Muscle of leg (tissue), 16 donors: ENCODE measurements at places on chromosomes 6 and 20. TPM values are rescaled to one million over a fixed set of nuclear protein-coding genes. Genes with fewer than 3 reads are reported as not detected.

DNA sequence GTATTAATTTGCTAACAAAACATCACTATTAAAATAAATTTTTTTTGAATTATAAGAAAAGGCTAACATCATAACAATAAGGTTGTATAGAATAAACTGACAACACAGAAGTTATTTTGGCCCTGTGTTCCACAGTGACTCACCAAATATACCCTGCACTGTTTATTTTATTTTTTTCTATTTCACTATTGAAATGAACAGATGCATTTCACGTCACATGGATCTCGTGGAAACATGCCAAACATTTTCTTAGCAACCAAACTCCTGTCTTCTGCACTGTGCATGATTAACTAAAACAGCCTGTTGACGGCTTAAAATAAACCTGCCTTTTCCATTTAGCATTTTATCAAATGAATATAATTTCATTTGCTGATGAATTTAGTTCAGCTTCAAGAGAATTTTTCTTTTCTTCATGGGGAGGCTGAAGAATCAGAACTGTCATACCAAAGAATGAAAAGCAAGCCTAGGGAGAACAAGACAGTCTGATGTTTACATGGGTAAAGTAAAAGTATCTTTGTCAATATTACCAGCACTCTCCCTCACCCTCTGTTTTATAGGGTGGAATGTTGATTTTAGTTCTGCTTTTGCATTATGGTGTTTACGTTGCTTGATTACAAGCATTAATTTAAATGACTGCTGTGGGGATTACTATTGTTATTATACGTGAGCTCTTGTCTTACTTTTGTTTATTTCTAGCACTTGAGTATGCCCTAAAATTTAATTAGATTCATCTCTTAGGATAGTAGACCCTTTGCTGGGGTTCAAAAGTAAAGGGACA is 115.3 kb downstream of the LCA5 start:
- DNase-seq = peak; percentile 97

DNA sequence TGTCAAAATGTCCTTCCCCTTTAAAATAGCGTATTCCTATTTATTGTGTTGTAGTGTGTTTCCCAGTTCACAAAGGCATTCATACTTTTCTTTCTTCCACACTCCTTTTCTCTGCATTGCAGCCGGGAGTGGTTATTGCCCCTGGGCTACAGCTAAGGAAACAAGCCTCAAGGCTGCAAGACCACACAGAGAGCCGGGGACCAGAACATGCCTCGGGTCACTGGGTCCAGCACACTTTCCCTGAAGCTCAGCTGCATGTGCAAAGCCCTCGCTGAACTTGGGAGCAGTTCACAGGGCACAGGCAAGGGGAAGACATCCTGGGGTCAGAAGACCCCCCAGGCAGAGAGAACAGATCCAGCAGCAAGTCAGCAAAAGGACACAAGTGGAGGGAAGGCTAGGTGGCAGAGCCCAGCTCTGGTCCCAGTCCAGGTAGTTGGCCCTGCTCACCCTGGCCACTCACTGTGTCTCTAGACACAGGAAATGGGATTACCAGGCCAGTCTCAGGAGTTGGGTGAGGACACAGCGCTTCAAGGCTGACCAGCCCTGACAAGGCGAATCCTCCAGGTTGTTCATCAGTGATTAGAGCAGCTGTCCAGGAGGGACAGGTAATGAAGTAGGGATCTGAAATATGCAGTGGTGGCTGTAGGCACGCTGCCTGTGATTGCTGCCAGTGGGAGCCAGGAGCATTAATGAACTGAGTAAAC is 118.2 kb downstream of the CD83 start:
- no peak for DNase-seq

GRCh38 chr20:17941087-17941825 is 27.3 kb downstream of the SNX5 start:
- DNase-seq = no peak

DNA sequence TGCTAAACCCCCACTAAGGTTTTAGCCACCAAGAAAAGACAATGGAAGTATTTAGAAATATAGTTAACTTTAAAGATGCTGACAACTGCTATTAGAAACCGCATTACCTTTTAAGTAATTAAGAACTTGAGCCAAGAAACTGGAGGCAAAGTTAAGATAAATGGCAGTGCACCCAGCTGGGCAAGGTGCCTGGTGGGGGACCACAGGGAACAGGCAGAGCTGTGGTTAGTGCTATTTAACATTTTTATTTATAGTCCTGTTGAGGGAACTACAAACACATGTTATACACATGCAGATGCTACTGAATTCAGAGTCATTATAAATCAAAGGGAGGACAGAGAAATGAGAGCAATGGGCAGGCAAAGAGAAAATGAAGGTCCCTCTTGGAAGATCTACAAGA is 447.9 kb downstream of the TFAP2B start:
- no peak for DNase-seq

DNA sequence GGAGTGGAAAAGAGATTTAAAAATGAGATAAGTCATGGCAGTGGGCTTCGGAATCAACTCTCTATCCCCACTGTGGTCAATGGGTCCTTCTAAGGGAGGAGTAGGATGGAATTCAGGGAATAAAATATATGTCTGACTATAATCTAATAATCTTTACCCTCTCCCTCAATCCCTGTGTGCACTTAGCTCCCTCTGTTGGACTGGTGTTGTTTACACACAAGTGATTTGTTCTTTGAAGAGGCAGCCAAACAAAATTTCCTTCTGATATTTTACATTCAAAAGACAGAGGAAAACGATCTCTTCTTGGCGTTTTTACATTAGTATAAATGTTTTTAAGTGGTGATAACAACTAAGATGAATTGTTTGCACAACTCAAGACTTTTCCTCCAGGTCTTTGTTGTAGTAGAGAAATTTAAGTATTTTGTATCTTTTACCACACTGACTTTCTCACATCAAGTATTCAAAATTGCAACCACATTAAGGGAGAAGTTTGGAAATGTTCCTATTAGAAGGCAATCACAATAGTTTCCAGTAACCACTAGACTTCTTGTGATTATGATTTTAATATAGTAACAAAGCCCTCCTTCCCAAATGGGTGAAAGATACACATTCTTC is 317.8 kb downstream of the CENPW start:
- DNase-seq = no peak

DNA sequence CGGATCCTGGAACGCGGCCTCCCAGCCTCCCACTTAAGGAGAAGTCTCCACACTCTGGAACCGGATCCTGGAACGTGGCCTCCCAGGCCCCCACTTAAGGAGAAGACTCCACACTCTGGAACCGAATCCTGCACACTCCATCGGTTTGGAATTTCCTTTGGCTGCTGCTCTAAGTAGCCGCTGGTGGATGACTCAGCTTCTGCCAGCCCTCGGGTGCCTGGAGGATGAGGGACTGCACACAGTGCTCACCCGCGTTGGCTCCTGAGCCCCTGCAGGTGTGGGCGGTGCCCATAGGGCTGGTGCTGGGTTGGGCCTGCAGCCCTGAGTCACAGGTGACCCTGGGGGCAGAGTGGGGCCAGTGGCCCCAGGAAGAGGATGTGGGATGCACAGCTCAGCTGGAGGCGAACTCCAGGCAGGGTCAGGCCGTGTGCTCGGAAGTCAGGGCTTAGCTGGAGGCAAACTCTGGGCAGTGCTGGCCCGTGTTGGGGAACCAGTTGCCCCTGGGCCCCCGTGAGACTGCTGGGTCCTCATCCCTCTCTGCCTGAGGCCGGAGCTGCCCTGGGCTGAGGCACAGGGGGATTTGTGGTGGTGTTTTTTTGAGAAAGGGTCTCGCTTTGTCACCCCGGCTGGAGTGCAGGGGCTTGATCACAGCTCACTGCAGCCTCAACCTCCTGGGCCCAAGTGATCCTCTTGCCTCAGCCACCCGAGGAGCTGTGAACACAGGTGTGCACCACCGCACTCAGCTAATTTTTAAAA is 13.9 kb upstream of the TNFRSF6B start:
- DNase-seq = no peak

- peak; percentile 72 for DNase-seq
These were observed 382.3 kb downstream of the CD83 start for GRCh38 chr6:14499841-14500240.

DNA sequence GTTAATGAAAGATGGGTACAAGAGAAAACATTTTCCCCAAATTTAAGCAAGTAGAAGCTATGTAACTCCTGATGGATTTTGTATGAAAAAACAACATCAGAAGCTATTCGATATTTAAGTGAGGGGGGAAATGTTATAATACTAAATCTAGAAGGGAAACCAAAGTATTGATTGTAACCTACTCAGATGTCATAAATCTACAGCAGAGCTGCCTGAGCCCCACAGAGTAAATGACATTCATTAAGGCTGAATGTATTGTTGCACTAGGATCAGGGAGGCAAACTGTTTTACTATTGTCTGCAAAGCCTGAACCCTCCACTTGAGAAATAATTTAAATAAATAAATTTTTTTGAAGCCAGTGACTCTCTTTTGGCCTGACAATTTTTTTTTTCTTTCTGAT is 19.3 kb downstream of the ANKRD6 start:
- no peak for DNase-seq

- DNase-seq = no peak
These were observed 46.9 kb upstream of the QKI start for GRCh38 chr6:163367497-163368183.

DNA sequence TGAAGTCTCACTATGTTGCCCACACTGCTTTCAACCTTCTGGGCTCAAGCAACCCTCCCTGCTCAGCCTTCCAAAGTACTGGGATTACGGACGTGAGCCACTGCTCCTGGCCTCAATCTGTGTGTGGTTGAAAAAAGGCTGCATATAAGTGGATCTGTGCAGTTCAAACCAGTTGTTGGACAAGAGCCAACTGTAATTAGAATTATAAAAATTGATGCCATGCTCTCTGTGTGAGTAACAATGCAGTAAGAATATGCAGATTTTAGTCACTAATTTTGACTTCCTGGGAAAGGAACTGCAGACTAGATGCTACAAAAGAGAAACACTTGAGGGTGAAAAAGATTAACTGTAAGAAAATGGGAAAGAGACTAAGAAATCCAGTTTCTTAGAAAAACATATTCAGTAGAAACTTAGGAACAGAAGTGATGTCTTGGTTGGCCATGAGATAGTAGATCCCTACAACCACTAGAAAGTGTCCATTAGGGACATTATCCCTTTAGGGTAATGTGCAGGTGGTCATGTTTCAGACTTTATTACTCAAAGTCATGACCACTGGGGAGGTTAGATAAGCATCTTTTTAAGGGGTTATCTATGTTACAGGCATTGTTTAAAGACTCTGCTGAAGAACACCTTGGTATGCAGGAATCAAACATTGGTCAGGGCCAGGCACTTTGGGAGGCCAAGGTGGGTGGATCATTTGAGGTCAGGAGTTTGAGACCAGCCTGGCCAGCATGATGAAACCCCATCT is 26.3 kb downstream of the ITCH start:
- no peak for DNase-seq

GRCh38 chr6:80249897-80250296 is 143.4 kb downstream of the BCKDHB start:
- DNase-seq = no peak

GRCh38 chr6:167416676-167417430 is 92.0 kb downstream of the TTLL2 start:
- no peak for DNase-seq

DNA sequence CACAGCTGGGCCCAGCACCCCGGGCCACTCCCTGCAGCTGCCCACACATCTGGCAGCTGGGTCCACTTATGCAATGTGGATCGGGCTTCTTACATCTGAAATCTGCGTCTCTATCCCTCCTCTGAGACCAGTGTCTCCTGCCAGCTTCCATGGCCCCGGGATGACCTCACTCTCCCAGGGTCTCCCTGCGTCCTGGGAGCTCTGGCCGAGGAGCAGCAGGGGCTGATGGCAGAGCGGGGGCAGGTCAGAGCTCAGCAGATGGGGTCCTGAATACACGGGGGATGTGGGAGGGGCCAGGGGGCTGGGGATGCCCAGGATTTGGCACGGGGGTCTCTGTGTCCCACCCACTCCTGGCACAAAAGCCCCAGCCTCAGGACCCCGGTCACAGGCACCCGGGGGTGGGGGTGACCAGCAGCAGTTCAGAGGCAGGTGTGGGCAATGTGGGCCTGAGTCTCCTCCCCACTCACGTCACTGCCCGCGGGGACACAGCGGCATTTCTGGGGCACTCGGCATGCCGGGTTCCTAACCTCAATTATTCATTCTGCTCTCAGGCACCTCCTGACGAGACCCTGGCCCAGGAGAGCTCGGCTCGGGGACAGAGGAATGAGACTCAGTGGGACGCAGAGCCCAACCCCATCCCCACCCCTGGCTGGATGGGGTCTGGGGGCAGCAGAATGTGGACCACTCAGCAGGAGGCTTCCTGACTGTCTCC is 16.4 kb downstream of the CHRNA4 start:
- peak; percentile 74 for DNase-seq

DNA sequence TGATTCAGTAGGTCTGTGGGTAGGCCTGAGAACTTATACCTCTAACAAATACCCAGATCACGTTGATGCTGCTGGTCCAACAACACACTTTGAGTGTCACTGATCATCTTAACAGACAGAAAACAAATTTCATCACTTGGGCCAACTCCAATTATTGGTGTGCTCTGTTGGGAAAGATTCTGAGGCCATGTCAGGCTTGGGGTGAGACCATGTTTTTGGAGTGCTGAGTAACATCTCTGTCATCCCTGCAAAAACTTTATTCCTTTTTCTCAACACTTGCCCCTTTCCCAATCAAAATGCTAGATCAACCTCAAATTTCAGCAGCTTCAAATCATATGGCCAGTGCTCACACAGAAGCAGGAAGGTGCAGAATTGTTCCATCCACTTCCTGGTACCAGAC is 108.8 kb upstream of the TENT5A start:
- no peak for DNase-seq

DNA sequence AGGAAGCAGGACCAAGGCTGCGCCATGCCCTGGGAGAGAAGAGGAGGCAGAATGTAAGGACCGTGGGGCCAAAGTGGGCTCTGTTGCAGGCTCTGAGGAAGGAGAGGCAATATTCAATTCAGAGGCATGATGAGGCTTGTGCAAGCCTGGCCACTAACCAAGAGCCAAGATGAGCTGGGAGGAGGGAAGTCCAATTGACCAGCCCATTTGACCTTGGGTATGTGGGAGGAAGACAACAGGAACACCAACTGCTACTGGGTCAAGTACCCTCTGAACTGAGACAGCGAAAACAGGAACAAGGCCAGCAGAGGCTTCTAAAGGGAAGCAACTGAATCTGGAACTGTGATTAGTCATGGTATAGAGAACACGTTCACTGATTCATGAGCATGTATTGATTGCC is 779.6 kb downstream of the MAFB start:
- DNase-seq = peak; percentile 59

DNA sequence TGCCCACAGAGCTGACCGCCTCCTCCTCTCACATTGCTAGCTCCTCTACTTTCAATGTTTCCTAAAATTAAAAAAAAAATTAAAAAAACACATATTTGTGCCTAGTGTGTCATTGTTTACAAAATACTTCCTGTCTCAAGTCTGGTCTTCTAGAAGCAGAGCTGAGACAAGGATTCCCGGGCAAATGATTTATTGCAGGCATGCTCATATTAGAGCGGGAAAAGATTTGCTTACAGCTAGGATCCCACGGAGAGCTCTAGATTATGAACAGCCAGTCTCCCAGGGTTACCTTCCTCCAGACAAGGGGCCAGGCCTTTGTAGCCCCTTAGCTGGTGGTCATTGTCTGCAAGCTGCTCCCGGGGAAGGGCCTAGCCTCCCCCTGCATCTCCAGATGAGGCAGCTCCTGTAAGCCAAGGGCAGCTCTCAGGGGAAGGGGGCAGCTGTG is 9.4 kb downstream of the PACSIN1 start:
- no peak for DNase-seq

GRCh38 chr6:126941751-126942150 is 176.7 kb upstream of the RSPO3 start:
- peak; percentile 53 for DNase-seq

- DNase-seq = no peak
These were observed 10.4 kb upstream of the PLCB1 start for GRCh38 chr20:8121666-8122065.

Gene MOG
- not detected for total RNA-seq

Gene GSTA2
- not detected for total RNA-seq

Gene RBPJL
- total RNA-seq = not detected

Gene POLH
- 8.2 TPM for total RNA-seq

Gene KIFC1
- 10.5 TPM for total RNA-seq

Gene C6orf136
- 5.8 TPM for total RNA-seq
